CD4-positive, alpha-beta T cell treated with Interleukin-15 for 1 hour (primary cell): ENCODE measurements at places on chromosomes 16 and 17.

- DNase-seq, result no peak
These were observed 98.9 kb upstream of the NLRP1 start for GRCh38 chr17:5683241-5683640.

- no peak for DNase-seq
These were observed 7.5 kb downstream of the MTSS2 start for GRCh38 chr16:70678121-70678897.

DNA sequence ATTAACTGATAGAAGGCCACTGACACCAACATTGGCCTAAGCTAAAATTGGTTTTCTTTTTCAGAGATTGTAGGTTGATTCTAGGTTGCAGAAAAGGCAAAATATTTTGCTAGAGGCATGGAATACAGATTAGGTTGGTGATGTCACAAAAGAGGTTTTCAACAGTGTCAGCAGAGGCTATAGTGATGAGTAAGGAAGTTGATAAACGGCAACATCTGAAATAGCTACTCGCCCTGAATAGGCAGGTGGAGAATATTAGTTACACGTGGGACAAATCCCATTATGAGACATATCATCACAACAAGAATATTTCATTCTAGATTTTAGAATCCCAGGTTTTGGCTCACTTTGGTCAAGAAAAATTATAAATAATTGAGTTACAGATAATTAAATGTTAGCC is 1.5 kb upstream of the TOM1L1 start:
- DNase-seq, result no peak

GRCh38 chr16:87442581-87442966 is 50.2 kb downstream of the ZCCHC14 start:
- no peak for DNase-seq

DNA sequence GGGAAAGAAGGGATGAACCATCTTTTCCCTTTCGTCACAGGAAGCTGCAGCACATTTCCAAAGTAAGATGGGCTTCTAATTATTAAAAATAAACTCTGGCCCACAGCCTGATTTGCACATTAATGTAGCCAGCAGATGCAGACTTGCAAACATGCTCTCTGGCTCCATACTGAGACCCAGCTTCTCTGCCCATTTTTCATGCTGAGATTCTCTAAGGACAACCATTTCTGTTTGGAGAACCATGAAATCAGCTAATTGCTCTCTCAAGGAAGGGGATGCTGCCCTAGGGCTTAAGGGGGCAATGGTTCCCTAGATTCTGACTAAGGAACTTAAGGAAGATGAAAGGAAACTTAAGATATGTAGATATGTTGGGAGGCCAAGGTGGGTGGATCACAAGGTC is 63.0 kb upstream of the CES5A start:
- DNase-seq, result no peak

DNA sequence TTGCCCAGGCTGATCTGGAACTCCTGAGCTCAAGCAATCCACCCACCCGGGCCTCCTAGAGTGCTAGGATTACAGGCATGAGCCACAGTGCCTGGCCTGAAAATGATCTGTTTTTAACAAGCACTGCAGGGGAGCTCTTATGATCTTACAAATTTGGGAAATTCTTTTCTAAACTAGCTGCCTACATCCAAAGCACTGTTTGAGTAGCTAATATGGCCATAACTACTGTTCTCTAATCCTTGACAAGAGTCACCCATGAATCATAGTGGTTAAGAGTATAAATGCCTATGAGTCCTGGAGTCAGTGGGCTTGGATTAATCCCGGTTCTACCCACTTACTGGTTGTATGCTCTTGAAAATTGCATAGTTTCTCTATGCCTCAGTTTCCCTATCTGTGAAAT is 1.4 kb upstream of the CPPED1 start:
- DNase-seq, result no peak

DNA sequence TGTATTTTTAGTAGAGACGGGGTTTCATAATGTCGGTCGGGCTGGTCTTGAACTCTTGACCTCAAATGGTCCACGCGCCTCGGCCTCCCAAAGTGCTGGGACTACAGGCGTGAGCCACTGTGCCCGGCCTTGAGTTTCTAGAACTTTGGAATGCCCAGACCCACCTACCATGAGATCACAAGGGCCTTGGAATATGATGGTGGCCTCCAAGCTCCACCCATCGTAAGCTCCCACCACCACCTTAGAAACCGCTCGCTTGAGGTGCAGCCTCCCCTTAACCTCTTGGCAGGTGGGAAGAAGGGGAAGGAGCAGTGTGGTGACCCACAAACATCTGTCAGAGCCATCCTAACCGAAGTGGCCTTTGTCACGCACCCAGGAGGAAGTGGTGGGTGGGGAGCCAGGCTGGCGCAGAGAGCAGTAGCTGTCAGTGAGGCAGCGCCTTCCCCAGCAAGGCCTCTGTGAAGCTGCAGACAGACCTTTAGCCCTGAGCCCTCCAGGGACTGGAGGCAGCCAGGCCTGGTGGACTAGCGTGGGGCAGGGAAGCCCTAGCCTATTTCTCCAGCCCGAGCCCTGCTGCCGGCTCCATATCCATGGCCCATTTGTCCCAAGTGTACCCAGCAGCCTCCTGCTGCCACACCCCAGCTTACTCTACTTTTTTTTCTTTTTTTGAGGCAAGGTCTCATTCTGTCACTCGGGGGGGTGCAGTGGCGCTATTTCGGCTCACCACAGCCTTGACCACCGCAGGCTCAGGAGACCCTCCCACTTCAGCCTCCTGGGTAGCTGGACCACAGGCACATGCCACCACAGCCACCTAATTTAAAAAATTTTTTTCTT is 13.1 kb upstream of the SEPHS2 start:
- DNase-seq, result peak; percentile 79

DNA sequence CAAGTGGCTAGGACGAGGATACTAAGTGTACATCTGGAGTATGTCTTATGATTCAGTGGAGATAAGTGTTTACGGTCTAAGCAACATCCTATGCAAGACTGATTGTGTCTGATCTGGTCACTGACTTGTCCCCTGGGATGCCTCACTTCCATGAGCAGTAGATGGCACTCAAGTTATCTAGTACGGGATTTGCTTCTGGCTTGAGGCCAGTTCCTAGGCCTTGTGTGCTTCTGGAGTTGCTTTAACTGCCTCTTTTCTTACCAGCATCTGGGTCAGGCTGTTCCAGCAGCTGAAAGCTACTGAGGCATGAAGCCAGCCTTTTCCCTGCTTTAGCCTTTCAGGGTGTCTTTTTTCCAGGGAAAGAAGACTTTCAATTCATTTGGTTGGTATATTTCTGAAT is 23.0 kb downstream of the SUPT6H start:
- DNase-seq, result no peak

DNA sequence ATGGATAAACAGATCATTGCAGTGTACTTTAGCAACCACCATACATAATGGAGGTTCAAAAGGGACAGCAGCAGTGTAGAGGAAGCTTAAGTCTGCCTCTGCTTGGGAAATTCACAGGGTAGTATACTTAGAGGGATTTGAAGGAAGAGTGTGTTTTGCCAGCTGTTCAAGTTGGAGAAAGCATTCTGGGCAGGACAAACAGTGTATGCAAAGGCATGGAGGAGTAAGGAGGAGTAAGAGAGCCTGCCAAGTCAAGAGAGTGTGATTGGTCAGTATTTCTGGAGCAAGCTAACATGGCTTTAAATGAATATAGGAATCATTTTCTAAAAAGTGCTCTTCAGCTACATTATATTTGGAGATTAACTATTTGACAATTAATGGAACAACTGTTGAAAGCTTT is 22.9 kb upstream of the PHAF1 start:
- no peak for DNase-seq

DNA sequence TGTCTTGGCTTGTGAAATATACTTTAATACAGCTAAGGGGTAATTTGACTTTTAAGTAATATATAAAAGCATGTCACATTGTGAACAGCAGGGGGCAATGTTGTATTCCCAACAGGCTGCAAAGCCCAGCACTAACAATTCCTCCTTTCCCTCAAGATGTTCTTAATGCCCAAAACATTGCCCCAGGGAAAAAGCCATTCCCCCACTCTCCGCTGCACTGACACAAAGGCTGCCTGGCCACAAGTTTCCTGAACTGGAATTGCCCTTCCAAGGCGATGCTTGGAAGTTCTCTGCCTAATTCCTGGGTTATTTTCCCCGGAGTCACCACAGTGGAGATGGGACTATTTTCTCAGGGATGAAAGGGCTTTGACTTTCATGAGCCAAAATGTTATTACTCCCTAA is 27.2 kb downstream of the CLEC16A start:
- no peak for DNase-seq

- peak; percentile 33 for DNase-seq
These were observed 2.8 kb downstream of the USP22 start for GRCh38 chr17:21039839-21040575.

DNA sequence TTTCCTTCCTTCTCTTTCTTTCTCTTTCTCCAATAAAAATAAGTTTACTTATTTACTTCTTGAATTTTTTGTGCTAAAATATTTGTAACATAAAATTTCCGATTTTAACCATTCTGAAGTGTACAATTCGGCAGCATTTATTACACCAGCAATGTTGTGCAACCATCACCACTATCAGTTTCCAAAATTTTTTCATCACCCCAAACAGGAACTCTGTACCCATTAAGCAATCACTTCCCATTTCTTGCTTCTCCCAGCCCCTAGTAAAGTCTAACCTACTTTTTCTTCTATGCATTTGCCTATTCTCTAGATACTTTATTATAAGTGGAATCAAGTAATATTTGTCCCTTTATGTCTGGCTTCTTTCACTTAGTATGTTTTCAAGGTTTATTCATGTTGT is 2.5 kb upstream of the HP start:
- DNase-seq, result no peak

DNA sequence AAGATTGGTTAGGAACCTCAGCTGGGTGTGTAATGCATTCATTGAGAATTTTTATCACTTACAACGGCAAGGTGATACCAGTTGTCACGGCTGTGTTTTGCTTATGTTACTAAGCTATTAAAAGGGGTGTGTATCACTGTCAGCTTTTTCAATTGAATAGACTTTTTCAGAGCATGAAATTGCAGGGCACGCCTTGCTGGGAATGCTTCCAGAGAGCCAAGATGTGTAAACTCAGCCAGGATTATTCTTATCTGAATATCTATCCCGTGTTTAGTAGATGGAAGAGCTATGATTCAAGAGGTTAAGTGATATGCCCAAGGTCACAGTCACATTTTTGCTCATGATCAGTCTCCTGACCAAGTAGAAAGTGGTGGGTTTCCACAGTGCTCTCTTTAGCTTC is 6.6 kb upstream of the TEKT3 start:
- no peak for DNase-seq

DNA sequence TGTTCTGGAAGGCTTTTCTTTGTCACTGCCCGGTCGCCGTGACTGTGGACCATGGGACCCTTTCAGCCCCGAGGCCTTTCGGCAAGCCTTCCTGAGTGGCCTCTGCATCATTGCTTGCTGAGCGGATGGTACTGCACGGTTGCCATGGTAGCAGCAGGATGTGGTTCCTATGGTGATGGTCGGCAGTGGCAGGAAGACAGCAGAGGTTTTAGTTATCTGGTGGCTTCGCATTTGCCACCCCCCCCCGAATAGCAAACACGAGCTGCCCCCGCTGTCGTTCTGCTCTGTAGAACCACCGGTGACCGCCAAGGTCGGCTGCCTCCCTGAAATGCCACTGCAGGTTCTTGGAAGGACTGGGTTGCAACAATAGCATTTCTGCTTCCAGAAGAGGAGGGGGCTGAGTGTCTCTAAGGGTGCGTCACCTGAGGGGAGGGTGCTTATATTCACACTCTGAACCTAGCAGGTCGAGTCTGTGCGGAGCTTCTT is 76.6 kb downstream of the CMIP start:
- peak; percentile 93 for DNase-seq

- no peak for DNase-seq
These were observed 37.3 kb downstream of the SEC14L1 start for GRCh38 chr17:77178050-77178449.

- no peak for DNase-seq
These were observed 10.3 kb downstream of the ITGAX start for GRCh38 chr16:31365131-31365865.

- DNase-seq, result no peak
These were observed 107.0 kb upstream of the CACNG5 start for GRCh38 chr17:66727634-66728570.

DNA sequence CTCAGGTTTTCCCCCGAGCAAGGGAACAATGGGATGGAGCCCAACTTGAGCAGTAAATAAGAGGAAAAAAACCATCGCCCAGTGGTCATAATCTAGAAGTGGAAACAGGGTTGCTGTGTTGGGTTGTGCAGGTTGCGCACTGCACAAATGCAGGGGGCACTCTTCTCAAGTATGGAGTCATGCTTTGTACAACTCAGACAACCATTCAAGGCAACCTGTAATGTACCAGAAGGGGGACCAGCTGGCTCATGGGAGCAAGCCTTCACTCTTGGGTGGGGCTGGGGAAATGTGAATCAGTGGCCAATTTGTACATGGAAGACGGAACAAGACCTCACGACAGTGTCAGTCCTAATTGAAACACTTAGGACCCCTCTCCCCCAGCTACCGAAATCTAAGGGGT is 23.9 kb upstream of the LITAF start:
- DNase-seq, result no peak

GRCh38 chr17:82713071-82713723 is 3.3 kb upstream of the FN3KRP start:
- DNase-seq, result no peak

- DNase-seq, result no peak
These were observed 471.8 kb downstream of the MAF start for GRCh38 chr16:79128706-79129105.

GRCh38 chr17:8185582-8186445 is 4.2 kb downstream of the BORCS6 start:
- peak; percentile 90 for DNase-seq

GRCh38 chr17:19867079-19867328 is 732 bp downstream of the ULK2 start:
- DNase-seq, result peak; percentile 49

DNA sequence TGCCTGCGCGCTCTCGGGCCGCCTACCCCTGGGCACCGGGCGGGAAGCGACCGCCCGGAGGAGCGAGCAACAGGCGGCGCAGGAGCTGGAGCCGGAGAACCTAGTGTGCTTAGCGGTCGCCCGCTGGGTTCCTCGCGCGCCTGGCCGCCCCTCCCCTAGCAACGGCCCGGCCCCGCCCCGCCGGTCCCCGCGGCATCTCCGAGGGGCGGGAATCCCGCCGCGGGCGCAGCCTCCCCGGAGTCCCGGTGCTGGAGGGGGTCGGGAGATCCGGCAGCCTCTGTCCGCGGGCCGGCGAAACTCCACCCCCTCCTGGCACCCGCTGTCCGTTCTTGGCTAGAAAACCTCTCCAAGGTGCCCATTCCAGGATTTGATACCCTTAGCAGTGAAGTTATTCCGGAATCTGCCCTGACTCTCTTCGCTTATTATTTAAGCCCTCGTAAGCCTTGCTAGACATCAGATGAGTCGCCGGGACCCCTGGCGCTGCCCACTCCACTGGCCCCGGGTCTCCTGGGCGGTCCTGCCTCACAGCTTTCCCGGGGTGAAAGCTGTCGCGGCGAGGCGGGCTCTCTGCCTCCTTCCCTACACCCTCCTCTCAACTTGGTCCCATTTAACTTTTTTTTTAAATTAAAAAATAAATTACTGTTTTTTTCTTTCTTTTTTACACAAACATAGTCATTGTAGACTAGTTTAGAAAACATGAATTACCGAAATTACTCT is at the start of gene RPRML:
RPRML (minus strand) TSS at position 107 of the 717 bp plus-strand sequence. CDS start 246 bp downstream, outside the sequence.
- DNase-seq, result no peak

GRCh38 chr17:8563981-8564602 is 66.4 kb downstream of the MYH10 start:
- DNase-seq, result no peak
